ENCODE measurements at places on chromosomes 7 and 10. TPM values are rescaled to one million over a fixed set of nuclear protein-coding genes. Genes with fewer than 3 reads are reported as not detected.
A peak's percentile ranks its signal among the peaks of the same experiment; 100 is the strongest.

ZNF804B gene
- not detected for total RNA-seq

TMEM213 gene
- not detected for total RNA-seq

GGCT gene
- total RNA-seq, result 69.3 TPM

PNLIPRP3 gene
- not detected for total RNA-seq

KAZALD1 gene
- 22.0 TPM for total RNA-seq

PTF1A gene
- total RNA-seq, result 0.48 TPM

GIMAP8 gene
- not detected for total RNA-seq

STEAP4 gene
- under 0.01 TPM for total RNA-seq

TFPI2 gene
- total RNA-seq, result 4.8 TPM

TMEM196 gene
- total RNA-seq, result 0.21 TPM

DNA sequence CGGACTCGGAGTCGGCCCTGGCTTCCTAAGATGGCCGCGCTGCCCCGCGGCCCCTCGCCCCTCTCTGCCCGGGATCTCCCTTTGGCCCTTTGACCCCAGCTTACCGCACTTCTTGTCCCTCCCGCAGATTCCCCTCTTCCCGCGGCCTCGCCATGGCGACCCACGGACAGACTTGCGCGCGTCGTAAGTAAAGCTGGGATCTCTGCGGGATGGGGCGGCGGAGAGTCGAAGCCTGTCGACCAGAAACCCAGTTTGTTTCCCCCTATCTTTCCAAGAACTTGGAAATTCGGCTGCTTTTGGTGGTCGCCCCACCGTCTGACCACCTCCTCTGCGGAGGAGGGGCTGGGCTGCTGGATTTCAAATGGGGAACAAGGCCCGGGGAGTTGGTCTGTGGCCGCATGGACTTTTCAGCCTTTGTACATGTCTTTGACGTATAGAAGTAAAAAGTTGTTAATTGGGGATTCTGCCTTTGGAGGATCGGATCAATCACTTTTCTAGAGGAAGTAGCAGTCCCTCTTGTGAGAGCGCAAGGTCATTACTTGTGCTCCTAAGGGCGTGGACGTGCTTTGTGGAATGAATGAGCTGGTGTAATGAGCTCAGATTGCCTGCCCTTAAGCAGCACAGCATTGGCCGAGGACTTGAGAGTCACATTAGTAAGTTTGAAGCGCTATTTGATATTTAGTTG lies 553 bp downstream of the VDAC2 start:
- DNase-seq, result no peak

GRCh38 chr10:124643330-124644009 lies 100.7 kb downstream of the FAM53B start:
- peak; percentile 67 for DNase-seq

GRCh38 chr10:20017961-20018360 lies 201.7 kb downstream of the PLXDC2 start:
- no peak for DNase-seq

GRCh38 chr10:129809431-129809830 lies 154.6 kb downstream of the EBF3 start:
- no peak for DNase-seq

GRCh38 chr7:127114742-127115265 lies 137.9 kb downstream of the GRM8 start:
- DNase-seq, result no peak

DNA sequence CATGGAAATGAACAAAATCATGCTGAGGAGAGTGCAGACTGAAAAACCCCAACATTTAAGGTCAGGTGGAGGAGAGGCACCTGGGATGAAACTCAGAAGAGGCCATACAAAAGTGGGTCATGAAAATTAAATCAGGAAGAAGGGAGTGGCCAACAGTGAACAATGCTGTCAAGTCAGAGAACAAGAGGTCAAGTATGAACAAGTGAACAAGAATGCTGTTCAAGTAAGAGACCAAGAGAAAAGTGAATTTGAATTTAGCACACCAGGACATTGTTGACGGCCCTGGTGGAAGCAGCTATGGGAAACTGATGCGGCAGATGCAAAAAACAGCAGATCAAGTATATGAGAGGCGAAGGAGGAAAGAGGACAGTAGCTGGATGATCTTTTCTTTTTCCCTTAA lies 7.9 kb downstream of the CEP41 start:
- no peak for DNase-seq

GRCh38 chr10:132539894-132540293 lies 2.3 kb downstream of the INPP5A start:
- no peak for DNase-seq

- peak; percentile 68 for DNase-seq
These were observed 14.9 kb upstream of the EZH2 start for GRCh38 chr7:148898845-148899484.

DNA sequence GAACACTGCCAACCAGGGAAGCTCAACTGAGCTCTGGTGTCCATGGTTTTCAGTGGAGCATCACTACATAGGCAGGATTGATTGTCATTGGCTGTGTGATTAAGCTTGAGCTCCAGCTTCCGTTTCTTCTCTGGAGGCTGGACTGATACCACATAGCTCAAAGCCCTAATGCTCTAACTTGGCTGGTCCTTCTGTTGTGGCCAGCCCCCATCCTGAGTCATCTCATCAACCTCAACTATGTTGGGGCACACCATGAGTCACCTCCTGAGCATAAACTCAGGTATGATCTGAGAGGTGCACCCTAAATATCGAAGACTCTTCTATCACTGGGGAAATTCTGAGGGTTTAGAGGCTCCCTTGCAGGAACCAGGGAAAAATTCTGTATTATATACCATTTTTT lies 114.5 kb upstream of the INHBA start:
- no peak for DNase-seq

- no peak for DNase-seq
These were observed 52.0 kb downstream of the GRB10 start for GRCh38 chr7:50730446-50731400.

- no peak for DNase-seq
These were observed 25.6 kb downstream of the ANKMY2 start for GRCh38 chr7:16619979-16620408.

- peak; percentile 43 for DNase-seq
These were observed 367.2 kb upstream of the GALNT17 start for GRCh38 chr7:70764701-70765208.

- DNase-seq, result no peak
These were observed 296.1 kb downstream of the CDK14 start for GRCh38 chr7:90892213-90892612.

GRCh38 chr10:76245951-76246495 lies 814.6 kb downstream of the LRMDA start:
- no peak for DNase-seq

DNA sequence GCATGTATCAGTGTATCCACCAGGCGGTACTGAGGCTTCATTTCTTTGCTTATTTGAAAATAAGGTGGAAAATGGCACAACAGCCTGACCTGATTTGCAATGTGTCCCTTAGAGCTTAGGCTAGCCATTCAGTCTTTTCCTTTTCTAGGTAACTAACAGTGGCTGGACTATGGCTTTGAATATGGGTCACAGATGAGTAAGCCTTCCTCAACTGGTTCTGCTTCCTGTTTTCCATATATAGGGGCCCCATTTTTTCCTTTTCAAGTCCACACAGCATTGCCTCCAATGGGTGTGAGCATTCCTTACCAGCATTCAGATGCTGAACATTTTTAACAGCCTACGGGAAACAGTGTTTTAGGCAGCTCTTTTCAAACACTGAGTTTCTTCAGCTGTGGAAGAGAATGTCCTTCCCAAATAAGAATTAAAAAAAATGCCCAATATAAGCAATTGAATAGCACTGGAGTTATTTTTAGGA lies 3.9 kb upstream of the ITGB1 start:
- no peak for DNase-seq

DNA sequence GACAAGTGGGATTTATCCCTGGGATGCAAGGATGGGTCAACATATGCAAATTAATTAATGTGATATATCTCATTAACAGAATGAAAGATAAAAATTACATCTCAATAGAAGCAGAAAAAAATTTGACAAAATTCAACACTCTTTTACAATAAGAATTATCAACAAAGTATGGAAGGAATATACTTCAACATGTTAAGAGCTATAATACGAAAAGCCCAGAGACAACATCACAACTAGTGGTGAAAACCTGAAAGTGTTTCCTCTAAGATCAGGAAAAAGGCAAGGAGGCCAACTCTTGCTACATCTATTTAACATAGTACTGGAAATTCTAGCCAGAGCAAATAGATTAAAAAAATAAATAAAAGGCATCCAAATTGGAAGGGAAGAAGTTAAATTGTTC lies 970.0 kb upstream of the POT1 start:
- no peak for DNase-seq

DNA sequence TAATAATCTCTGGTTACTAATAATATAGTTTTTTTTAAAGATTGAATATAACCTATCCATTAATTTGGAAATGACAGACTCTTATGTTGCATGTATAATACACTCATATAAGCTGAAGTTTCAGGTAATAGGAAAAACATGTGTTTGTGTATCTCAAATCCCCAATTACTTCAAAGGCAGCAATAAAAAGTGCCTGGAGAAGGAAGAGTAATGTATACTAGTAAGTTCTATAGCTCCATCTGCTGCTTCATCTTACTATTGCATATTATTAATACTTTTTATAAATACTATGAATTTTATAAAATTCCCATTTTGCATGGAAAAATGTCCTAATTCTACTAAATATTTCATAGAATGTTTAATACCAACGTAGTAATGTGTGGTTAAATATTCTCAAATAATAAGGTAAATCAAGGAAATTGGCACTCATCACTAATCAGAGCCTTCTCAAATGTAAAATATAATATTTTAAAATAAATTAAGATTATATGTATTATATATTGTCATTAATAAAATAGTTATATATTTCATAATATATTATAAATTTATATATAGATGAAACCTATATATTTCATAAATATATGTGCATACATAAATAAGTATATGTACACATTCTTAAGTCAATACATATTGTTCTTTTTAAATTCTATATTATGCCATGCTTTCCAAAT lies 311.9 kb downstream of the HGF start:
- DNase-seq, result no peak

- DNase-seq, result no peak
These were observed 219.5 kb upstream of the KCND2 start for GRCh38 chr7:120053390-120053961.

- DNase-seq, result peak; percentile 21
These were observed 160.4 kb upstream of the PHYHIPL start for GRCh38 chr10:59016043-59016442.

GRCh38 chr10:133509700-133510099 lies 17.5 kb upstream of the CYP2E1 start:
- no peak for DNase-seq

- DNase-seq, result no peak
These were observed 113.2 kb downstream of the MICALL2 start for GRCh38 chr7:1345796-1346755.

GRCh38 chr7:25358926-25359325 lies 130.6 kb upstream of the NPVF start:
- DNase-seq, result no peak

DNA sequence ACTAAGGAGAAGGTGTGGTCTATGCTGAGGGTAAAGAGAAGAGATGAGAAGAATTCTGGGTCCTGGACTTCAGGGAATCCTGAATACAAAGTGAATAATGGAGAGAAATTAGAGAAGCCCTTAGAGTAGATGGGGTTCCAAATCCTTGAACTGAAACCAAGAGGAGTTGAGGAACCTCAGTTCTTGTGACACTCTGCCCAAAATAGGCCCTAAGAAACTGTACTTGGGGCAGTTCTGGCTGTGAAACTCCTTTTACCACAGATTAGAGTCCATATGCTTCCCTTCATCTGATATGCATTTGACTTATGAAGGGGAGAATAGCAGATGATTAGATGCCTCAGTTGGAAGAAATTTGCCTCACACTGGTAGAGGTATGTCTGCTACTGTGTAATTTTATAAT lies 19.0 kb downstream of the TES start:
- no peak for DNase-seq

Measured in H7 (cell line).